Hepatocyte (in vitro differentiated cells): ENCODE measurements at places on chromosomes 7 and 10.

GRCh38 chr7:47038621-47039020 lies 543.3 kb downstream of the TNS3 start:
- DNase-seq: no peak

- DNase-seq: no peak
Observed at GRCh38 chr10:120819366-120819765, 31.8 kb upstream of the WDR11 start.

DNA sequence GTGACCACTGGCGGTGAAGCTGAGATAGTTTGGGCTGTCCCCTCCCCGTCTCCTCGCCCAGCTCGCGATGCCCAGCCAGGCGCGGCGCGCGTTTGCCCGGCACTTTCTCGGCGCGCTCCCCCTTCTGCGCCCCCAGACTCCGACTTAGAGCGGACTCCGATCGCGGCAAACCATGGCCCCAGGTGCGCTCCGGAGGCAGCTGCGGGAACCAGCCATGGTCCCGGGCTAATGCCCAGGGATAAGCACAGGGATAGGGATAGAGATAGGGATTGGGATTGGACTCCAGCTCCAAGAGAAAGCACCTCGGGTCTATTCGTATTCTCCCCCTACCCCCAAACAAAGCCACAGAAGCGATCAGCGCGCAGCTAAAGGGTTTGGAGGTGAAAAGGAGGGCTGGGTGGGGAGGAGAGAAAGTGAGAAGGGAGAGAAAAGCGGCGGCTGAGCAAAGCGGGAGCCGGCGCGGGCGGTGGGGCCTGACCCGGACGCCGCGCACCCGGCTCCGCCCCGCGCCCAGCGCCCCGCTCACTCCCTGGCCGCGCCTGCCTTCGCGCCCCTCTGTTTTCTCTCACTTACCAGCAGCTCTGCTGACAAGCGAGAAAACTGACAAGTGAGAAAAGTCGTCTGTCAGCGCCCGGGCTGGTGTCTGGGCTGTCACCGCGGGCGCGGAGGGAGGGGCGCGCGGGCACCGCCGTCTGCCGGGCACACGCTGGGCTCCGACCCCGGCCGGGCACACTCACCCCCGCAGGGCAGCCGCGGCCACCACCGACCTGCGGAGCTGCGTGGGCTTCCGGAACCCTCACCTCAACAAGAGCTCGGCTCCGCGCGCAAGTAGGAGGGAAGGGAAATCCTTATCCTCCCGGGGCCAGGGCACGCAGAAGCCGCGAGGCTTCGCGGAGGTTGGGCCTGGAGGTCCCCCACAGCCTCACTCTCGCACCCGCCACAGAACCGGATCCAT lies at the start of gene PDE1C:
PDE1C (minus strand) TSS at position 2 of the 955 bp plus-strand sequence.
- peak; percentile 21 for DNase-seq

DNA sequence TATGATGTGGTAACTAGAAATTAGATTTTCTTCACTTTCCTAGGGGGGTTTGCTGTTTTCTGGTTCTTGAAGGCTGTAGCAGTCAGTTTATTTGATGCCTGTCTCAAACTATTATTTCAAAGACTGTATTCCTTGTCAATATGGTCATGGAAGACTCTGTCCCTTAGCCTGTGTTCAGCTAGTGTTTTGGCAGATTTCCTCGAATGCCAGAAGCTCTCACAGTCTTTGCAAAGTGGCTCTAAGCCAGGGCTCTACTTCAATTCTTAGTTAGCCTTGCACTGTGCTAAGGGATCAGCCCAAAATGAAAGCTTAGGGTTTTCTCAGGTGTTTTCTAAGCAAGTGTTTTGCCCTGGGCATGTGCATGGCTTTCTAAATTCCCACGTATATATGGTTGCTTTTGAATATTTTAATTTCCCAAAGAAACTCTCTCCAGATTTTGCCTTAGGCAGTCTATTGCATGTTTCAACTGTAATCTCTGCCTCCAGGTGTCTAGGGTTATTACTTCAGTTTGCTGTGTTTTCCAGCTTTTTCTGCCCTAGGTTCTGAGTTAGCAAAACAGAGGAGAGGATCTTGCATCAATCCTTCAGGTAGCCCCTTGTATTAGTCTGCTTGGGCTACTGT lies 7.2 kb upstream of the C1GALT1 start:
- DNase-seq: no peak

- no peak for DNase-seq
Observed at GRCh38 chr10:113178771-113179170, 228.7 kb downstream of the TCF7L2 start.

GRCh38 chr7:149081914-149082313 lies 8.6 kb downstream of the ZNF786 start:
- no peak for DNase-seq

DNA sequence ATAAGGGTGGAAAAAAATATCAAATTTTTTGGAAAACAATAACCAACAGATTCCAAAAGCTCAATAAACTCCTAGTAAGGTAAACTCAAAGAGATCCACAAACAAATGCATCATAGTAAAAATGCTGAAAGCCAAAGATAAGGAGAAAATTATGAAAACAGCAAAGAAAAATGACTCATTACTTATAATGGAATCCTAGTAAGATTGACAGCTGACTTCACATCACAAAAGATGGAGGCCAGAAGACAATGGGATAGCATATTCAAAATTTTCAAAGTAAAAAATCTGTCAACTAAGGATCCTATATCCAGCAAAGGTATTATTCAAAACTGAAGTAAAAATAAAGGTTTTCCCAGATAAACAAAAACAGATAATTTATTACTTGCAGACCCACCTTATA lies 183.4 kb upstream of the VIPR2 start:
- no peak for DNase-seq

GRCh38 chr7:95579318-95579717 lies 17.0 kb downstream of the PDK4 start:
- DNase-seq: no peak

DNA sequence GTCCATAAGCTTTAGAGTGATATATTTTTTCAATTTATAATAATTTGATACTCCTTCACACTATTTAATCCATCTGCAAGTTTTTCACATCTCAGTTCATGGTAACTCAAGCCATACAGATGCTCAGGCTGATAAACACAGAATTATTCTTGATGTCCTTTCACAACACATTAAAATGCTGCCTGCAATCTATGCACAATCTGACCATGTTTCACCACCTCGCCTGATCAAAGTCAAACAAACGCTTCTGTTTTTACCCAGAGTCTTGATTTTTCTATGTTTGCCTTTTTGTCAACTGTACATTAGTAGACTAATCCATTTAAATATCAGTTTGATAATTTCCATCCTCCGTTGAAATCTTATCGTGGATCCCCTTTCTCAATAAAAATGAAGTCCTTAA lies 833.8 kb upstream of the KCND2 start:
- DNase-seq: no peak
